Stimulated activated CD8-positive, alpha-beta memory T cell treated with anti-CD3 and anti-CD28 coated beads, Interleukin-4, amount 100 ng/mL, for 1 hour (primary cell): ENCODE measurements at places on chromosomes 7 and 10.

- DNase-seq, result no peak
Observed at GRCh38 chr10:22554461-22555182, 159.8 kb downstream of the PIP4K2A start.

- DNase-seq, result no peak
Observed at GRCh38 chr10:14146025-14146424, 184.7 kb downstream of the FRMD4A start.

- DNase-seq, result no peak
Observed at GRCh38 chr10:100775871-100776270, 30.5 kb downstream of the PAX2 start.

- DNase-seq, result no peak
Observed at GRCh38 chr7:138238734-138239659, 162.7 kb downstream of the AKR1D1 start.

GRCh38 chr10:76177936-76178335 lies 746.5 kb downstream of the LRMDA start:
- DNase-seq, result no peak

DNA sequence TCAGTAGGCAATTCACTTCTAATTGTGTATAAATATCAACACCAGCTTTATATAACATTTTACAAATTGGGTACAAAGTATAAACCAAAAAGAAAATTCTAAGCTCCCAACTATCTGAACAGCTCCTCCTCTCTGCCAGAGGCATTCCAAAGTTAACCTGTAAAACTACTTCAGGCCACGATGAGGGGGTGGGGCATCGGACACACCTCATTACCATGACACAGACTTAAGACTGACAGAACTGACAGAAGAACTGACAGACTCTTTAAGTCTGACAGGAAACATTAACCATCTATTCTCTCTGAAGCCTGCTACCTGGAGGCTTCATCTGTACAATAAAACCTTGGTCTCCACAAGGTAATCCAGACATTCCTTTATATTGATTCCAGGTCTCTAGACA lies 12.3 kb downstream of the ESYT2 start:
- no peak for DNase-seq

DNA sequence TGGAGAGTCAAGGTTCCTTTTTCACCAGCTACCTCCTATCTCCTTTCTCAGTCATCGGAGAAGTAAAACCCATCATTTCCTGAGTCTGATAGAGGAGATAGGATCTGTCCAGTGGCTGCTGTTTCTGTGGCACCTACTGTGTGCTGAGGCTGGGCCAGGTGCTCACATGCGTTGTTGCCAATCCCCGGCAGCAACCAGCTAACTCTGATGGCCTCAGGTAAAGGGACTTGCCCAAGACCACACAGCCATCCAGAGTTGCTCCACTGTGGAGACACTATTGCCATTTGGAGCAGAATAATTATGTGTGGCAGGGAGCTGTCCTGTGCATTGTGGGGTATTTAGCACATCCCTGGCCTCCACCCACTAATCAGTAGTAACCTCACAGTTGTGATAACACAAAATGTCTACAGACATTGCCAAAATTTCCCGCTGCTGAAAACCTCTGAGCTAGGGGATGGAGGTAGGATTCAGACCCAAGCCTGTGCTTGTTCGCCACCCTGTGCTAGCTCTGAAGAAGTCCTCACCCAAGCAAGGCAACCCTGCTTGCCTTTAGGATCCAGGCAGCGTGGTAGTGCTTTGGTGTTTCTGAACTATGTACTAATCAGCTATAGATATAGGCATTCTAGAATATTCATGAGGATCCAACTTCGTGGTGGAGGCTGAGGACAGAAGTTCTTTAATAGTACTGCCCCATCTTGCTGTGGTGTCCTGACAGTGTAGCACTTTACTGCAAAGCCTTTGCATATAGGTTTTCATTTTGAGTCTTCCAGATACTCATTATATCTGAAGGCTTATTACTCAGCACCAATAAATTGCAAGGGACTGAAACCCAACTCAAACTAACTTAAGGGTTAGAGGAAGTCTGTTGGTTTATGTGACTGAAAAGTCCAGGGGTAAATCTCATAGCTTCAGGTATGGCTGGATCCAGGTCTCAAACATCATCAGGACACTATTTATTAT lies 164.6 kb downstream of the GRK5 start:
- no peak for DNase-seq

DNA sequence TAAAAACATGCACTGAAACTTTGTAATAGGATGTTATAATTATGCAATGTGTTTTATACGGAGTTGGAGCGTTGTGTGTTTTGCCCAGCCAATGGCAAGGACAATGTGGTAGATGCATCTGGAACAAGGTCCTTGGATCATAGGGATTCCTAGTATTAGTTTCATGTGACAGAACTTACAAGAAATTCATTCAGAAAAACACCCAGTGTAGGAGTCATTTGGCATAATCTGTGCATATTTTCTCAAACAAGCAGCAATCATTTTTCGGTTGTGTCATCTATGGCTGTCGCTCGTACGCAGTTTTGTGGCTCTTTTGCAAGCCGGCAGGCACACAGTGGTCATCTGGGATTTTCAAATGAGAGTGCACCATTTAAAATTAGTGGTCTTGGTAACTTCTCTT lies 19.8 kb downstream of the CREB5 start:
- DNase-seq, result no peak

GRCh38 chr7:17440831-17441230 lies 142.4 kb downstream of the AHR start:
- DNase-seq, result no peak

DNA sequence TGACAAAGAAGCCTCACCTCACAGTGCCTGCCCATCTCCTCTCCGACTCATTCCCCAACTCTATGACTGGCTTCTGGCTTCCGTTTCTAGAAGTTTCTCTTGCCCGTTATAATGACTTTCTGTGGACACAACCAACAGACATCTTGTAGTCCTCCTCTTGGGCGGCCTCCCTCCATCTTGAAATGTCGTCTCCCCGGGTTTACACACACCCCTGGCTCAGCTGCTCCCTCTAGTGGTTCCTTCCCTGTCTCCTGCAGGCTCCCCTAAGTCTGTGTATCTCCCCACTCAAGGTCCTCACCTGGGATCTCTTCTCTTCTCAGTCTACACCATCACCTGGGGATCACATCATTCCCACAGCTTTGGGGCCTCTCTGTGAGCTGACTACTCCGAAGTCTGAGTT lies 123.4 kb upstream of the NEBL start:
- DNase-seq, result no peak

DNA sequence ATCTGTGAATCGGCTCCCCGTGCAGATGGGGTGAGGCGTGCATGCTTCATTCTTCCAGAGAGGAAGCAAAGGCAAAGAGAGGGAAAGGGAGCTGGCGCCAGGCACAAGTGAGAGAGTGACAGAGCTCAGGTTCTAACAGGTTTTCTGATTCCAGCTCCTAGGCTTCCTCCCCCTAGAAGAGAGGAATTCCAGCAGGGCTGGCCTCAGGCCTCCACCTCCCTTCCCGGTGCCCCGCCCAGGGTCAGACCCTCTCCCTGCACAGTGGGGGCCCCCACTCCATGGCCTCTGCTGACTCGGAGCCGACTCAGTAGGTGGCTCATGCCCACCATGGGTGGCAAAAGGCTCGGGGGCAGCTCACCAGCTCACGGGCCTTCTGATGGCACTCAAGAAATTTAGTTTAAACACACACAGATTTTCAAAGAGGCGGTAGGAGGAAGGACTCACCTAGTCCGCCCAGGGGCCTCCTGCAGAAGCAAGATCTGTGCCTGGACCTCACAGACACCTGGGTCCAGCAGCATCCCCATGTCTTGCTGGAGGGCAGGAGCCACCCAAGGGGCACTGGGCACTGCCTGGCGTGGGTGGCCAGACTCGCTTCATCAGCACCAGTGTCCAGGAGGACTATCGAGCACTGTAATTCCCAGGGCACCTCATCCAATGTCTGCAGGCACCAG lies 183.5 kb downstream of the MAD1L1 start:
- no peak for DNase-seq
